ENCODE measurements at places on chromosomes 6 and 20.

DNA sequence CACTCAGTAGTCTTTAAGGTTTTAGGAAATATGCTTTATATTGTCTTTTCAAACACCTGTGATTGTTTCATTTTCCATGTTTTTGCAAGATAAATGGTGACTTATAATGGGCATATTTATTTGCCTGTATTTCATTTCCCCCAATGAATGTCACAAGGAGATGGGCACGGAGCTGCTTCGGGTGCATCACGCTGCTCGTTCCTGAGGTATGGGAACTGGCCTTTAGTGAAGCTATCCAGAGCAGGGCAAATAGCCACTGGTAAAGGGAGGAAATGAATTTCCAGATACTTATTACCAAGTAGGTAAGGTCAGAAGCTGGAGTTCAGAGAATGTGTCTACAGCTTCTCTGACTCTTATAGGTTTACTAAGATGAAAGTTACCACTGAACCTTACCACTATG is 3.7 kb downstream of the POU3F2 start:
- no peak for DNase-seq

GRCh38 chr6:90298459-90299053 is 1.9 kb upstream of the BACH2 start:
- DNase-seq: no peak

GRCh38 chr6:89079511-89080234 is 878 bp upstream of the PNRC1 start:
- DNase-seq: no peak

DNA sequence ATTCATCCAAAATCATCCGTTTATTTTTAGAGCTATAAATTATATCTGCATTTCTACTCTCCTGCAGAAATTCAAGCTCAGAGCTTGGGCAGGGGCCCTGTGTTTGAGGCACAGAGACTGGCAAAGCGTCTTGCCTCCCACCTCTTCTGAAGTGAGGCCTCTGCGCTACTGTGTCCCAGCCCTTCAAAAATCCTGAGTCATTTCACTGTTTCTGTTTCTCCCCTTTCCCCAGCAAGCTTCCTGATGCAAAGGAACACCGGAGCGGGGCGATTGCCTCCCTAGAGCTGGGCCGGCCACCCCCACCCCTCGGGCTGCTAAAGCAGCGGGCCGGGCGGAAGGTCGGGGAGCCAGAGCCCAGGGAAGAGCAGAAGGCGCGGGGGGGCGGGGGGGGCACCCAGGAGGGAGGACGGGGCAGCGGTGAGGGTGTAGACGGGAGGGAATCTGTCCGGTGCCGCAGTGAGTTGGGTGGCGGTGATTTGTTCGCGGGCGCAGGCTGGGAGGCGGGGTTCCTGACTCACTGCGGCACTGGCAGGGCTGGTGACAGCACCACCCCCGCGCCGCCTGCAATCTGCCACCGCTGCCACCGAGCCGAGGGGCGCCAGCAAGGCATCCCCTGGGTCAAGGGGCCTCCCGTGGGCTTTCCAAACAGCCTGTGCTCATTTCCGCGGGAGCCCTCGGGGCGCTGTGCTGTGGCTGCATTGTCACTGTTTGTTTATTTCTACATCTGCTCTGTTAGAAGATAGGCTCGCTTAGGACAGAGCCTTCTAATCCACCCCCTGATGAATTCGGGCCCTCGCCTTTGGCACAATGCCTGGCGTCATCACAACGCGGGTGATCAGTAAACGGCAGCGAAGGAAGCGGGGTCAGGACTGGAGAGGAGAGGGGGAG is 46.5 kb upstream of the SNAP25 start:
- DNase-seq: peak; percentile 58

GRCh38 chr20:31720486-31721407 is 1.9 kb downstream of the BCL2L1 start:
- no peak for DNase-seq

DNA sequence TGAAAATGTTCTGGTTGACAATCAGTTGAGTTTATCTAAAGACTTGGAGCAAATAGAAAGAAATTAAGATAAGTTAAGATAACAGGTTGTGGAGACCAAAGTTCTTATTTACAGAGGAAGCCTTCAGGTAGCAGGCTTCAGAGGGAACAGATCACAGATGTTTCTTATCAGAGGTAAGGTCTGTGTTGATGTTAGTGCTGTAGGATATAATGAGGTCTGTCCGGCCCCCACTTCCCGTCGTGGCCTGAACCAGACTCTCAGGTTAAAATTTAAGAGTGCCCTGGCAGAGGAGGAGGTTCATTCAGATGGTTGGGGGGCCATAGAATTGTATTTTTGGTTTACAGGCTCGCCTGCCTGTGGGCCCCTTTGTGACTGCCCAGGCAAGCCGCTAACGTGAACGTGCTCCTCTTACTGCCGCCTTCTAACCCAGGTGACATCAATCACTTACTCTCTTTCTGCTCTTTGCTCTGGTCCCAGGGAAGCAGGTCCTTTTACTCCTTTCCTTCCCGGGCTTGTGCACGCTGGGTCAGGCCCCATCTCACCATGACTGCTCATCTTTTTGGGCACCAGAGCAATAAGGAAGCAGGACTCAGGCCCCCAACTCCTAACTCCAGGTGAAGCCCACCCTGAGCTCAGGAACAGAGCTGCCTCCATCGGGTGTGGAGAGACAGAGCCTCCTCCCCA is 18.3 kb upstream of the UNC93A start:
- no peak for DNase-seq

- DNase-seq: no peak
Observed at GRCh38 chr6:42509765-42510164, 54.1 kb upstream of the UBR2 start.

DNA sequence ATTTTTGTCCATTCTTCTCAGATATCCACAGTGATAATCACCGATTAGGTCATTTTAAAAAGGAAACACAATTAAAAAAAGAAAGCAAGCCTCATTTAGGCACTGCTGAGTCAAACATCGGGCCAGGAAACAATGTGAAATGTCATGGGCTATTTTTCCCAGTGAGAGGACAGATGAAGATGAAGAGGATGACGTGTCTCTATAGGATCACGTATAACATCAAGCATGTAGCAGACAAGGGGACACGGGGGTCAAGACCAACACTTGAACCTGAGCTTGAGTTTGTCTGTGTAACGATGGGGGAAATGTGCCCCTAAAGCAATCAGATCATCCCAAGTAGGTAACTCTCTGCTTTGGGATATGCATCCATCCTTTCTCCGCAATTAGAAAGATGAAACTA is 553.2 kb downstream of the CD83 start:
- no peak for DNase-seq

GRCh38 chr6:119102901-119103300 is 24.4 kb upstream of the FAM184A start:
- DNase-seq: no peak

DNA sequence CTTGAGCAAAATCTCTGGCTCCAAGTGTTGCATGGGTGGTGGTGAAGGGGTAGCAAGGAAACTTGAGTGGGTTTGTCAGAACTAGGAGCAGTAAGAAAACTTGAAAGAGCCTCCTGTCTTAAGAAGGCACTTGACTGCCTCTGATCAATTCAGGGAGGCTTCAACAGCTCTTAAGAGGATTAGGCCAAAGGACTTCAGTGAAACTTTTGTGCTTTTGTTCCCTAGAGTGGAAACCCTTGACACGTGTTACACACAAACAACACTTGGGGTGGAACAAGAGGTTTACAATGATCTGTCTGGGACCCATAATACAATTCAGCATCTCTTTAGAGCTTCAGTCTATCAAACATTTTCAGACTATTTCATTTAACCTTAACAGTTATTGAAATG is 80.1 kb upstream of the ARMC2 start:
- no peak for DNase-seq

GRCh38 chr6:14455427-14455826 is 337.9 kb downstream of the CD83 start:
- no peak for DNase-seq

DNA sequence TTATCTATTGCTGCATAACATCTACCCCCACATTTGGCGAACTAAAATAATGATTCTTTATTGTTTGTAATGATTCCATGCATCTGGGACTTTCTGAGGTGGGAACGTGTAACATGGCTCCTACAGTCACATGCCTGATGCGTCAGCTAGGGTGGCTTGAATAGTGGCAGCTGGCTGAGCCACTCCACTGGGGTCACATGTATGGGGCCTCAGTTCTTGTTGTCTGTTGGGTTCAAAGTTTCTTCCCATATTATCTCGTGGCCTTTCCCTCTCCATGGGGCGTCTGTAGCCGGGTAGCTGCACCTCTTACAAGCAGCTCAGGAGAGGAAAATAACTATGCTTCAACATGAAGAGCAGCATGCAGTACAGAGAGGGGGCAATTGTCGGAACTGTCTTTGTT is 69.9 kb downstream of the CRYBG1 start:
- DNase-seq: no peak

- no peak for DNase-seq
Observed at GRCh38 chr6:158672726-158673125, 22.9 kb downstream of the SYTL3 start.

DNA sequence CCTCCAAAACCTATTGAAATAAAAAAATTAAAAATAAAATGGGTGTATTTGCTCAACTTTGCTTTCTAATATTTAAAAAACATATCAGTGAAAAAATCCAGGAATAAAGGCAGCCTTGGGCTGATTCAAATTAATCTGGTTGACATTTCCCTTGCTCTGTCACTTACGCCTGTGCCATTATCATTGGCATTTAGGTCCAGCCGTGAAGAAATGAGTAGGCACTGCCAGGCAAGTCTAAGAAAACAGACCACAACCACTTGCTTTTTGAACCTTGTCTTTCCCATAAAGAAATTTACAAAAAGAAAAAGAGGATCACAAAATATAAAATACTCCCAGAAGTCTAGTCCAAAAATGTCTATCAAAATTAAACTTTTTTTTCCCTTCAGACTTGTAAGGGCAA is 59.2 kb upstream of the HBS1L start:
- DNase-seq: no peak
